ENCODE measurements at places on chromosomes 11 and 22.

GRCh38 chr11:1827095-1827813 lies 7.5 kb upstream of the SYT8 start:
- DNase-seq, result no peak

DNA sequence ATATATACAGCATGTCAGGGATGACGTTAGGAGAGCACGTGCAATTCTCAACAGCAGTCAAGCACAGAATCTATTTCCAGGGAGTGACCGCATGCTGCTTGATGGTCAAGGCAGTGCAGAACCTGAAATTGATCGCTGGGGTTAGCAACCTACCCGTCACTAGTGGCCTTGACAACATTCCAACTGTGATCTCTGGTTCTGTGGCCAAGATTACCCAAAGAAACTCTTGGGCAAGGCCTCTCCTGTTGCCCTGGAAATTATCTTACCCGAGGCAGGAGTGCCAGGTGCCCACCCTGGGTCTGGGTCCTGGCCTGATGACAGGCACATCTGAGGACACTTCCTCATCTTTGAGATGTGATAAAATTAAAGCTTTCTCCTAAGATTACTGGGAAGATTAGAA lies 2.2 kb downstream of the TM7SF2 start:
- no peak for DNase-seq

- no peak for DNase-seq
Measured at GRCh38 chr11:70928854-70929598, 323.4 kb downstream of the SHANK2 start.

GRCh38 chr22:33851821-33852384 lies 68.4 kb downstream of the LARGE1 start:
- no peak for DNase-seq

GRCh38 chr11:35629914-35630313 lies 11.7 kb downstream of the FJX1 start:
- DNase-seq, result no peak

- DNase-seq, result peak; percentile 45
Measured at GRCh38 chr22:41842996-41843970, 10.4 kb downstream of the SREBF2 start.

- DNase-seq, result no peak
Measured at GRCh38 chr11:64655941-64656601, 65.1 kb downstream of the SLC22A12 start.

GRCh38 chr22:37409459-37410050 lies 17.7 kb downstream of the ELFN2 start:
- no peak for DNase-seq

- no peak for DNase-seq
Measured at GRCh38 chr11:95455228-95455970, 224.4 kb upstream of the SESN3 start.

DNA sequence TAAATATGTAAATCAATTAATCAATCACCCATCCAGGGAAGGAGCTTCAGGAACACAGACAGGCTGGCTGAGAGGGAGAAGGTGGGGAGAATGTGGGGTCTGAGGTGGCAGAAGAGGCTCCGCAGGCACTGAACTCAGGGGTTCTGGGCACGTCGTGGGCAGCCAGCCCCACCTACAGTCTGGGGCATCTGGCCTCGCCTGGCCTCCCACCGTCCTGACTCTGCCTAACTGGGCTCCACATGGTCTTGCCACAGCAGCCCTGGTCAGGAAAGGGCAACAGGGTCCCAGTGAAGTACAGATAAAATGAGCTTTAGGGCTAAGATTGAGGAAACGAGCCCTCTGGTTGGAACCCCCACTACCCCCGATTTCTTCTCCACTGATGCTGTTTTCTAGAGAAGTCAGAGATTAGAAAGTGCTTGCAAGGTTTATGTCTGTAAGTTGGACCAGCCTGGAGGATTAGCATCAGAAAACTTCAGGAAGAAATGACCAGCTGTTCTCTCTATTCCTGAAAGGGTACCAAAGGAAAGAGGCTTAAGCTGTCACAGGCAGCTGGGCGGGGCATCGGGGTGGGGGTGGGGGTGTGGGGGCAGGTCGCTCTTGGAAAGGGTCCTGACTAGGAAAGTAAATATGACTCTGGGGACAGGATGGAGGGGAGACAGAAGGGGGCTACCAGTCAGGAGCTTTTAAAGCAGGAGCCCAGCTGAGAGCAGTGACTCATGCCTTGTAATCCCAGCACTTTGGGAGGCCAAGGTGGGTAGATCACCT lies 261.7 kb downstream of the BUD13 start:
- DNase-seq, result no peak

DNA sequence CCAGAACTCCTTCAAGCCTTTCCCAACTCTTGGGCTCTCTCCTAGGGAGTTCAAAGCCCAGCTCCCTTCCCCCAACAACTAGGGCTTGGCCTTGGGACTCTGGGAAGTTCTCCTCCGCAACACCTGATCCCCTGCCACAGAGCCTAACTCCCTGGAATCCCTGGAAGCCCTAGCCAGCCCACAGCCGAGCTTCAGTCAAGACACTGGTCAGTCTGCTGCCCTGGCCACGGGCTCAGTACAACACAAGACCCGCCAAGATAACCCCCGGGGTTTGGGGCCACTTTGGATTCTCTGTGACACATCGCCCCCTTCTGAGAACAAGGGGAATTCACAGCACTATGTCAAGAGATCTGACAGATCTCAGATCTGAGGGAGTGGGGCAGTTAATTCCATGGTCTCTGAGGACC lies 58.3 kb downstream of the SLC22A12 start:
- DNase-seq, result no peak

DNA sequence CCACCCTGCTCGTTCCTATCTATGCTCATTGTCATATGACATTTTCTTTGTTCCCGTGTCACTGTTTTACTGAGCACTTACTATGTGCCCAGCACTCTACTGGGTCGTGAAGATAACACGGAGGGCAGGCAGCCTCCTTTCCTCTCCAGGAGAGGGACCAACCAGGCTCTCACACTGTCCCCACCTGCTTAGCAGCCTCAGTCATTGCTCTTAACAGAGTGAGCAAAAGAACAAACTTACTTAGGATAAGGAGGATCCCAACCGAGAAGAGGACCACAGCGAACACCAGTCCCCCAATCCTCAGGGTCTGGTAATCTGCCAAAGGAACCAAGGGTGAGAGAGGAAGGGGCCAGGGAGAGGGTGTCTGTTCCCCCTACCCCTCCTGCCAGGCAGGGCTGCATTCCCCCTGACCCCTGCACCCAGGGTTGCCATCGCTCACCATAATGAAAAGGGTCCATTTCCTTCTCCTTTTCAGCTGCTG lies 17.0 kb upstream of the FXYD2 start:
- no peak for DNase-seq

DNA sequence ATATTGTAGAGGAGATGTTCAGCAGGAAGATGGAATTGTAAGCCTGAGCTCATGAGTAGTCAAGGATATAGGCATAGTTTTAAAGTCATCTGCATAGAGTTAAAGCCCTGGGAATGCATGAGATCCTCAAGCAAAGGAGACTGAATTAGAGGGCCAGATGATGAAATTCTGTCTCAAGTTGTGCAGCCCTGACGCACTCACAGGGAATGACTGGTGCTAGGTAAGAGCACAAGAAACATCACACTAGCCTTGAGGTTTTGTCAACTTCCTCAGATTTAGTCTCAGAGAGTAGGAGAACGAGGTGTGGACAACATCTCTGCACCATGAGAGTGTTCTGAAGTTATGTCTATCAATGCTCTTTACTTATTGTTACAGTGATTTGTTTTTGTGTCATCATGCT lies 5.8 kb downstream of the RAB38 start:
- no peak for DNase-seq

DNA sequence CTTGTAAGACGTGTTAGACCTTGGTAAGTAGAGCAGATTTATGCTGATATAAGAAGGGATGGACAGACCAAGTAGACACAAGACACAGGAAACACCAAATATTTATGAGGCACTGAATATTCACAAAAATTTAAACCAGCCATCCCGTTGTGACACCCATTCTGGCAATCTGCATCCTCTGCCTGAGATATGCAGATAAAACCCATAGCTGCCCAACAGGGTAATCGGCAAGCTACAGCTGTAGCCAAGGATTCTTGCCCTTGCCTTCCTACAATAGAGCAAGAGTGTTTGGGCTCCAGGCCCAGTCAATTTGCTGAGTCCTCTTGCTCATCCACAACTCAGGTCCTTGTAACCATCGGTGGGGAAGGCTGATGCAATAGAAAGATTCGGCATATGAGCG lies 18.5 kb upstream of the MPZL2 start:
- DNase-seq, result no peak

GRCh38 chr11:73660497-73661034 lies 14.2 kb downstream of the PLEKHB1 start:
- DNase-seq, result no peak

- DNase-seq, result no peak
Measured at GRCh38 chr11:103407641-103408040, 298.4 kb downstream of the DYNC2H1 start.

GRCh38 chr11:37786214-37786755 lies 1188.2 kb upstream of the RAG2 start:
- DNase-seq, result no peak

DNA sequence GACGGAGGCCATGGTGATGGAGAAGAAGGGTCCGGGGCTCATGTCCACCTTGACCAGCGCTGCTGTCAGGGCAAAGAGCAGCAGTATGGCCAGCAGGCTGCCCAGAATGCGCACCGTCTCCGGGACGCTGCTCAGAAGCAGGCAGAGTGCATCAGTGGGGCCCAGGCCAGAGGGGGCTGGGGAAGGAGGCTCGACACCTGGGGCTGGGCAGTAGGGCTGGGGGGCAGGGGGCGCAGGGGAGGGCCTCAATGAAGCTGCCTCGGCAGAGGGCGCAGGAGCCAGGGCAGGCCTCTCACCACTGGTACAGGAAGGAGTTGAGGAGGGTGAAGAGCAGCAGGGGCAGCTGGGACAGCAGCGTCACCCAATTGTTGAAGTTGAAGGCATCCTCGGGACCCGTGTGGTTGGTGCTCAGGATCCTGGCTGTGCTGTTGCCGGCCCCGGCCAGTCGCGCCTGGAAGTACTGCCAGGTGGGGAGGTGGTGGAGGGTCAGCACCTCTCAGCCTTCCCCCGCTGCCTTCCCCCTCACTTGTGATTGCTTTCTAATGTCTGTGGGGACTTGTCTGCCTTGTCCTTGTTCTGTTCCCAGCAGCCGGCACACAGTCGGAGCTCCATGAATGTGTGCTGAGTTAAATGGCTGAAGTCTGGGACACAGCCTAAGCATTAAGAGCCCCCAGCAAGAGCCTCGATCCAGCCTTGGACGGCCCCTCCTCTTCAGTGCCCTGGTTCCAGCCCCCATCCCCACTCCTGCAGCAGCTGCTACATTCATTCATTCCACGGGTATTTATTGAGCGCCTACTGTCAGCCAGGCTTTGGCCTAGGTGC lies 2.3 kb downstream of the SLC29A2 start:
- DNase-seq, result no peak

GRCh38 chr22:46681010-46681409 lies 57.0 kb downstream of the CERK start:
- DNase-seq, result no peak

DNA sequence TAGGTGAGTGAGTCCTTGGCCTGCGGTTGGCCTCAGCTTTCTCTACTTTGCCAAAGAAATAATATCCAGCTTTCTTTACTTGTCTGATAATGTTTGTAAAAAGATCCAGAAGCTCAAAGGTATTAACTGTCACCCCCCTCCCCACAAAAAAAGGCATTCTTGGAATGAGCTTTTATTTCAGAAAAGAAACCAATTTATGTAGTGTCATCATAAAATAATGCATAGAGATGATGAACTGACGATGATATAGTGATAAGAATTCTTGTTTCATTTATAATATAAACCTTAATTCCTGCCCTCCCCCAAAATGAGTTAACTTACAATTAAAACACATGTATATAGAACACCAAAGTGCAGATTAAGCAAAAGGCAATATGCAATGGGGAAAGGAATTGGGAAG lies 191.4 kb downstream of the LARGE1 start:
- DNase-seq, result no peak

DNA sequence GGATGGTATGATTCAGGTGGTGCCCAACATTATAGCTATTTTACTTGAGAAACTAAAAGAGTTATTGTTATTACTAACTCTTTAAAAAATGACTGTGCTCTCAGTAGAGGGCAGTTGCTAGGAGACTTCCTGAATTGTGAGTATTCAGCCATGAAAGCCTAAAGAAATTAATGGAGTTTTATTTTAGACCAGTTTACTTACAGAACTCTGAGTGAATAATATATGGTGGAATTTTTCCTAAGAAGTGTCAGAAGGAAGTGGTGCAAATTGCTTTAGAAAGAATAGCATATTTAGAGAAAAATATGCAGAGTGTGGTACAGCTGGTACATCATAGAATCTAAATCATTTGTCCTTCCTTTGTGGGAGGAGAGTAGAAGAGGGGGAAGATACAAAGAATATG lies 689.9 kb upstream of the CCDC90B start:
- no peak for DNase-seq

- DNase-seq, result no peak
Measured at GRCh38 chr22:28175730-28176492, 256.9 kb upstream of the PITPNB start.

- no peak for DNase-seq
Measured at GRCh38 chr22:48976556-48977535, 850.8 kb downstream of the BRD1 start.

- no peak for DNase-seq
Measured at GRCh38 chr11:111937844-111938243, 701 bp downstream of the DIXDC1 start.

DNA sequence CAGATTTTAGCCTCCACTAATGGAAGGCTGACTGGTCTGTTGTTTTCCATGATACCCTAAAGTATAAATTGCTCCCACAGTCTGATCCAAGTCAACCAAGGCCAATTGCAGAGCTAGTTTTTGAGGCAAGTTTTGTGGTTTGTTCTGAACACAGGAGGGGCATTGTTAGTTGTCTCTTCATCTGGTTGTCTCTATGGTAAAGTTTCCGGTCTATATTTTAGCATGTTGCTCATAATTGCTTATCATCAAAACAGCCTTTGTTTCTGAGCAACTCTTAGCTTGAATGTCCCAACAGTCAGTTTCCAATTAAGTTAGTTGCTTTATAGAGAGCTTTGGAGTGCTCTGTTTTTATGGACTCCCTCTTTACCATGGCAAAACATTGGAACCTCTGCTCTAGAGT lies 217.6 kb upstream of the CARD18 start:
- no peak for DNase-seq

DNA sequence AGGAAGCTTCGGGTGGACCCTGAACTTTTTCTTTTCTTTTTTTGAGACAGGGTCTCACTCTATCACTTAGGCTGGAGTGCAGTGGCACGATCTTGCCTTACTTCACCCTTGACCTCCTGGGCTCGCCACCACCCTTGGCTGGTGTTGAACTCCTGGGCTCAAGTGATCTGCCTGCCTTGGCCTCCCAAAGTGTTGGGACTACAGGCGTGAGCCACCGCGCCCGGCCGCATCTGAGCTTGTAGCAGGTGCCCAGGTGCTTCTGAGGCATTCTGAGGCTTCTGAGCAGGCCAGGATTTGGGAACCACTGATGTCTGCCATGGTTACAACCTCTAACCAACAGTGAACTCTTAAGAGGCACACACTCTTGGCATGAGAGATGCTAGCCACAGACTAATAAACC lies 5.1 kb downstream of the USP35 start:
- DNase-seq, result no peak

- DNase-seq, result no peak
Measured at GRCh38 chr11:29309992-29310391, 706.8 kb downstream of the KCNA4 start.
